ENCODE measurements at places on chromosomes 1 and 21. TPM values are rescaled to one million over a fixed set of nuclear protein-coding genes. Genes with fewer than 3 reads are reported as not detected.

GRCh38 chr1:113505357-113505756 lies 115.0 kb downstream of the MAGI3 start:
- DNase-seq, result no peak

DNA sequence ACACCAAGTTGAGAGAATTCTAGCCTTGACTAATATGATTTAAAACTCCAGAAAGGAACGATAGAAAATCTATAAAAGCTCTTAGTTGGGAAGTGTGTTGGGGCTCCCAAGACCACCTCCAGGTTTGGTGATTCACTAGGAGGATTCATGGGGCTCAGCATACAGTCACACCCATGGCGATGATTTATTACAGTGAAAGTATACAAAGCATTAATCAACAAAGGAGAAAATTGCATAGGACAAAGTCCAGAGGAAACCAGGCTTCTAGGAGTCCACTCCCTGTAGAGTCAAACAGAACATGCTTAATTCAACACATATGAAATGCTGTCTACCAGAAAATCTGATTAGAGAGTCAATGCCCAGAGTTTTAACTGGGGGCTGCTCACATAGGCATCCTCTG lies 4.8 kb downstream of the CDCA8 start:
- DNase-seq, result no peak

Gene ADAMTS4
- not detected for total RNA-seq

DNA sequence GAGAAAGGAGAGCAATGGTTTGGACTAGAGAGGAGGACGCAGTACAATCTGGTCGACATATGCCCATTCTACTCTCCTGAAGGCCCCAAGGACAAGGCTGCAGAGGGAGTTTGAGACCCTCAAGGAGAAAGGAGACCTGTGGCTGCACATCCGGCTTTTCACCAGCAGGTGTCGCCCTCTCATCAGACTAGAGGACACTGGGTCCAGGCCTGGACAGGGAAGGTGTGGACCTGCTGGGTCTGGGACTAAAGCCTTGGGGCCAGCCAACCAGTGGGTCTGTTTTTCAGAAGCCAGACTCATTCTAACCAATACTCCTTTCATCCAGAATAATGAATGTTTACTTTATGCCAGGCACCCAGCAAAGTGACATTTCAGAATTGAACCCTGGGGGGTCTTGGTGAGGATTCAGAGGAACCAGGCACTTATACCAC lies 5.0 kb downstream of the SRARP start:
- peak; percentile 69 for DNase-seq

GRCh38 chr1:164155347-164155746 lies 403.6 kb upstream of the PBX1 start:
- no peak for DNase-seq
